ENCODE measurements at places on chromosomes 2 and 18.

DNA sequence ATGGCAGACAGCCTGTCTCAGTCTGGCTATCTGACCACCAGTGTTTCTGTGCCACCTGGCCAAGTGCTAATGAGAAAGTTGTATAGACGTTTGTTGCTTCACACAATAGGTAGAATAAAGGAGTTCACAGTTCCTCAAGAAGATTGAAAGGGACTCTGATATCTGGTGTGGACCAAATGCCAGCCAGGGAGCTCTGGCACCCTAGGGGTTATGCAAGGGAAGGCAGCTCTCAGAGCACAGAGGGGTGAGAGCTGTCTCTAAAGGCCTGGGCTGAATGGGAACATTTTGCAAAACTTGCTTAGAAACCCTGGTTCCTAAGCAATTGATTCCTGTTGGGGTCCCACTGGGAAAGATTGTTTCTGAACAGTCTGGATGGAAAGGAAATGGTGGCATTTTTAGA is 553.8 kb downstream of the EPHA4 start:
- no peak for DNase-seq

GRCh38 chr18:79856119-79857007 is 58.6 kb downstream of the KCNG2 start:
- DNase-seq = peak; percentile 27

- no peak for DNase-seq
These were observed 57.8 kb downstream of the PDK1 start for GRCh38 chr2:172613615-172614231.

DNA sequence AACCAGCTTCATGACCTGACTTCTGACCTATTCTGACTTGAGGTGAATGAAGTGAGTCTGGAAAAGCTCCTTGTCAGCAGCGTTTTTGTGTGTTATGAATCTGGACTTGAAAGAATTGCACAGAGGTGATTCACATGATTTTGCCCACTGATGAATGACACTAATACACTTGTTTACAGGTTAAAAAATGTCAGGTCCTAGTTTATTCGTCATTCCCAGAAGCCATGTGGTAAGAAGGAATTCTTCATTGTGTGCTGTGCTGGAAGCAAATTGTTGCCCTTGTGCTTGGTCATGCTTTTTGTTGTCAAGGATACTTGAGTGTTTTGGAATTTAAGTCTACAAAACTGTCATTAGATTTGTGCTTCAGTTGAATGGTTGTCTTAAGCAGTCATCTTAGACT is 15.5 kb downstream of the SEC11C start:
- DNase-seq = no peak

- no peak for DNase-seq
These were observed 585.2 kb downstream of the CPS1 start for GRCh38 chr2:211141646-211142045.

DNA sequence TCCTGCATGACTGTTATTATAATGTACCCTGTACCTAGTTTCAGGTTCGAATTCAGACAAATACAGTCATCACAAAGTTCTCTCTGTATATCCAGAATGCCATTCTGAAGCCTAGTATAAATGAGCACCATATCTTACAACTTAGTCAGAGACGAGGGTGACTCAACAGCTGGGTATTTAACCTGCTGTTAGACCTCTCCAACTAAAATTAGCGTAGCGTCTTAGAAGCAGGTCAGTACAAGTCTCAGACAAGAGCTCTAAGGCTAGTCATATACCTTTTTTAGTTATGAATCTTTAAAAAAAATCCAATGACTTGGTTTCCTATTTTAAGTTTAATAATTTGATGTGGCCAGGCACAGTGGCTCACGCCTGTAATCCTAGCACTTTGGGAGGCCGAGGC is 74.1 kb downstream of the CABYR start:
- DNase-seq = no peak

GRCh38 chr18:69948919-69949537 is 1.4 kb upstream of the CD226 start:
- no peak for DNase-seq

GRCh38 chr2:182672466-182673165 is 43.4 kb upstream of the DNAJC10 start:
- no peak for DNase-seq

DNA sequence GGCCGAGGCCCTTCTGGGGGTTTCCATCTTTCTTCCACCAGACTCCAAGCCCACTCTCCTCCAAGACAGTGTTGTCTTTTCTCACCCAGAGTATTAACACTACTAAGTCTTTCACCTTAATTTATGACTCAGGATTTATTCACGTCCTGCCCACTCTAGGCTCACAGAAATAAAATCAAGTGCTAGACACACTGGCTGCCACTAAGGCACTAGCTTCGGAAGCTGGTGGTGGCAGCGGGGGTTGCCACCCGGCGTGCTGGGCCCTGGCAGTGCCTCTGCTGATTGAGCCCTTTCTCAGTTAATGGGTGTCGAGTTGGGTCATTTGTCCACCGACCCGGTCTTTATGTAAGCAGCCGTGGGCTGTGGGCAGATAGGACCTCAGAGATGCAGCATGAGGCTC is 93.6 kb upstream of the FZD5 start:
- DNase-seq = no peak

DNA sequence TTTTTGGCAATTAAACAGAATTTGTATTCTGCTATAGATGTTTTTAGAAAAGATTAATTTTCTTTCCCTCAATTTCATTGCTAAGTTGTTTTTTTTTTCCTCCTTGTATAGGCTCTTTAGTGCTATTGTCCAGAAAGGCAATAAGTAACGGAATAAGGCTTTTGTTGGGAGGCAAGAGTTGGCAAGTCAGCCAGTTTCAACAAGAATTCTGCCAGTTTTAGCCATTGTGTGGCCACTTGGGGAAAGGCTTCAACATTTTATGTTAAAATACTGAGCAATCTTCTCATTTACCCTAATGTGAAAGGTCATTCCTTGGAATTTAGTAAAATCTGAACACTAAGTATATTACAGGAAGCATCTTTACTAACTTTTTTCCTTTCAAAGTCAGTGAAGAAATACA is 9.6 kb downstream of the CALCRL start:
- DNase-seq = no peak

DNA sequence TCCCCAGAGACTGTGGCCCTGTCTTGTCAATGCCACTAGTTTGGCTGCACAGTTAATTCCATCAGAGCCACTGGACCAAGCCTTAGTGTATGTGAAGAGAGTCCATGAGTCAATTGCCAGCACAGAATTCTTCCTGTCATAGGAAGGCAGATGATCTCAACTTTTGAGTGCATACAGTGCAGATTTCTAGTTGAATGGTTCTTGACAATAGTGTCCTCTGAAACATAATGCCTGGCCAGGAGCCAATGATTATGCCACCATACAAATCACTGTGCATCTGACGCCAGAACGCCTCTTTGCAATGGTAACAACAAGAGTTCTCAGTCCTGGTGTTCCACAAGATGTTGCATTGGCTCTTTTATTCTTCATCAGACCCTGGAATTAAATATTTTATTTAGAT is 7.1 kb downstream of the NEUROD1 start:
- DNase-seq = no peak

DNA sequence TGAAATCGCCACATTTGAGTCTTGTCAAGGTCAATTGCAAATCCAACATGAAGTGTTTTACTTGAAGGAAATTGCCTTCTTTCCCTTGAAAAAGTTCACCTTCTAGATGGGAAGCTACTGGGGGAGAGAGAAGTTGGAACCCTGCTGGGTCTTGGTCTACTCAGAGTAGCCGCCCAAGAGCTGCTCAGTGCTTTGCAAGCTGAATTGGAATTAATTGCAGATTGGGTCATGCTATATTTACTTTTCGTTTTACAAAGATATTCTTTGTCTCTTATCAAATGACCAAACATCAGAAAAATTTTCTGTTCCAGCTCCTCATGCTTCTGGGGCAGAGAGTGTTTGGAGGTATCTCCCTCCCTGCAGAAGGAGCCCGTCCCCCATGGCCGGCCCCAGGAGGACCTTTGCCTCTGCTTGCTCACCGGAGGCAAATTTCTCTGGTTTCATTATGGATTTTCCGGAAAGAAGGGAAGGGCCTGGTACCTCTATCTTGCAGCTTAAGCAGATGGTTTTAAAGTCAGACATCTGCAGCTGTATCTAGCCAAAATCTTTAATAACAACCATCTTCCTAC is 289.7 kb downstream of the MYT1L start:
- DNase-seq = no peak

DNA sequence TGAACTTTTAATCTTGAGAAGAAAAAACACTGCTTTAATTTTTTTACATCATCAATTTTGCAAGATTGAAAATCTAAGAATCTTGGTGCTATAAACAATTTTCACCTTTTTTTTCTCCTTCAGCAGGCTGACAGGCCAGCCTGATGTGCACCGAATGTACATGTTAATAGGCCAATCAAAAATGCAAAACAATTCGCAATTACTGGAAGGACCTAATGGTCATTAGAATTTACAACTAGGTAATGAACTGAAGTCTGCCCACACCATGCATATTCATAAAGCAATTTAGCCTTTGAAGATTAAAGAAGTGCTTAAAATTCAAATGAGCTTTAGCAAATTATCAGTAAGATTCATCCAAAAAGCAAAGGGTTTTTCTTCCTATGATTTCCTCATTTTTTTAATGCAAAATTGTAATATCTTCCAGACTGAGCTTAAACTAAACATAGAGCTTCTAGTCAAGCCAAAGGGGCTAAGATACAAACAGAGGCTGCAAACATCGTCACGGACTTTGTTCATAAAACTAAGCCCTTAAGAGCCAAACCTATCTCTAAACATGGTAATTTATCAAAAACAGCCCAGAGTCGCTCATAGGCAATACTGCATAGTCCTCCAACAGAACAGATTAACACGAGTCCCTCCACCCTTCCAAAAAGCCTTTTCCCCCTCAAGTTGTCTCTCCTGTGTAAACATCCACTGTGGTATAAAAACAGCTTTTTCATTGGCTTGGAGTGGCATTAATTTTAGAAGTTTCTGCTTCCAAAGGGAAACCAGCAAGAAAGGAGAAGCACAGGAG is 18.4 kb downstream of the BCL11A start:
- no peak for DNase-seq

DNA sequence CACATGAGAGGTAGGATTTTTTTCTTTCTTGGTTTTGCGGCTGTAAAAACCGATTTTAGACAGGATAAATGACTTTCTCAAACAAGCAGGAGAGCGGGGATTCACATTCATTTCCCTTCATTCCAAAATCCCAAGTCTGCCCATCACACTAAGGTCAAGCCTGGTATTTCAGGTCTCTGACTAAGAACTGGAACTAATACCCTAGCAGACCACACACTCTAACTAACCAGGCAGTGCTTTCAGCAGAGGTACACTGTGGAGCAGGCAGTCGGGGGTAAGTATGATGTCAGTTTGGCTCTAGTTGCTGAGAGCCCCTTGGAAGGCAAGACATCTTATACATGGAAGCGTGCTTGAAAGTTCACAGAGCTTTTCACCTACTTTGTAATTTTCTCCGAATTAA is 128.1 kb upstream of the LHCGR start:
- DNase-seq = no peak

- DNase-seq = no peak
These were observed 405.5 kb downstream of the RND3 start for GRCh38 chr2:150081775-150082481.

DNA sequence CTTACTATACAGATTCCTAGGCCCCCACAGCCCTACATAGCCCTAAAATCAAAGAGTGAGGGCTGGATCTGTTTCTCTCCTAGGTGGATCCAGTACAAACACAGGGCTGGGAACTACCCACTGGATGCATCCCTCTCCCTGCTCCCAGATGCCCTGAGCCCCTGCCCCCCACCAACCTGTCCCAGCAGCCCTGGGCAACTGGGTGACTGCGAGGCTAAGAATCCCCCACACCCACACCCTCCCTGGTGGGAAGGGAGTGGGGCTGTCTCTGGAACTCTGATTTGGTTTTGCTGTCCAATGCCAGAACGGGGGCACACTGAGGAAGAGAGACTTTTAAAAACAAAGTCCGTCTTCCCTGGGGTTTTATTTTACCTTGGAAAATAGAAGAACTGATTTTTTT is 113.1 kb downstream of the SMAD7 start:
- DNase-seq = no peak

GRCh38 chr2:32812316-32812715 is 134.4 kb upstream of the LTBP1 start:
- no peak for DNase-seq

DNA sequence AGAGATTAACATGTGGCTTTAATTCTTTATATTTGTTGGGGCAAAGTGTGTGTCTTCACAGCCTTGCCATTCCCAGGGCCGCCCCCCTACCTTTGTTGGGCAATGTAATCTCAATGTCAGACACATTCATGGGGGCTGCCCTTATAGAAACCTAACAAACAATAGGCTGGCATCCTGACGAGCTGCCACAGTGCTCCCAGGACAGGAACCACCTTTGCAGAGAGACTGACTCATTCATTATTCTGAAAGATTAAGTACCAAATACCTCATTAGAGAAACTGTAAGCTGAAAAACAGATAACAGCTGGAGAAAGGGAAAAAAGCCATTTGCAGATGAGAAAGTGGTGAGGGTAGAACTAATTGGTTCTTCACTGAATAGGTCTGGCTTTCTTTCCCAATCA is 1587.5 kb upstream of the PIK3C3 start:
- DNase-seq = no peak

DNA sequence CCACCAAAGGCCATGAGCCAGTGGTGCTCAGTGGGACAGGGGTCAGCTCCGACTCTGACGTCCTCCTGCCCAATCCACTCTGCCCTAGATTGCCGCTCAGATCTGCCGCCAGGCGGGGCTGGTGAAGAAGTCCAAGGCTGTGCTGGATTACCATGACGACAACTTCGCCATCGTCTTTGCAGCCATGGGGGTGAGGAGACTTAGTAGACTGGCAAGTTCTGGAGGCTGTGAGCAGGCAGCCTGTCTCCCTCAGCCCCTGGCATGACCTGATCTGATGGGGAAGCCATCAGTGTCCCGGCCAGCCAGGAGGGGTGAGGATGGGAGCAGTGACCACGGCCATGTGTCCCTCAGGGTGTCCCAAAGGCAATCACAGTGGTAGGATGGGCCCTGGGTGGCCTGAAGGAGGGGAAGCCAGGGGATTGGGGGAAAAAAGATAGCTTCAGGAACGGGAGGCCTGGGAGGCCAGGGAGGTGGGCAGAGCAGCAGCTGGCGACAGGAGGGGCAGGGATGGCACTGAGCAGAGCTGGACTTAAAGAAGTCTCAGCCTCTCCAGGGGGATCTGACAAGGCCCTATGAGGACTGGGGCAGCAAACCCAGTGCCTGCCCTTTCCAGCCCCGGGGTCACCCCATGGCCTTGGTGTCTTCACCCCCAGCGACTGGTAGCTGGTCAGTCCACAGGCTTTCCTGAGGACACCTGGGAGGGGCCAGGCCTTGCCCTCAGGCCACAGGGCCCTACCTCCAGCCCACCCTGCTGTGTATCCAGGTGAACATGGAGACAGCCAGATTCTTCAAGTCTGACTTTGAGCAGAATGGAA is 17.4 kb upstream of the ANKRD53 start:
- DNase-seq = no peak
